ENCODE measurements at places on chromosomes 5 and 9. TPM values are rescaled to one million over a fixed set of nuclear protein-coding genes. Genes with fewer than 3 reads are reported as not detected.
A peak's percentile ranks its signal among the peaks of the same experiment; 100 is the strongest.

DNA sequence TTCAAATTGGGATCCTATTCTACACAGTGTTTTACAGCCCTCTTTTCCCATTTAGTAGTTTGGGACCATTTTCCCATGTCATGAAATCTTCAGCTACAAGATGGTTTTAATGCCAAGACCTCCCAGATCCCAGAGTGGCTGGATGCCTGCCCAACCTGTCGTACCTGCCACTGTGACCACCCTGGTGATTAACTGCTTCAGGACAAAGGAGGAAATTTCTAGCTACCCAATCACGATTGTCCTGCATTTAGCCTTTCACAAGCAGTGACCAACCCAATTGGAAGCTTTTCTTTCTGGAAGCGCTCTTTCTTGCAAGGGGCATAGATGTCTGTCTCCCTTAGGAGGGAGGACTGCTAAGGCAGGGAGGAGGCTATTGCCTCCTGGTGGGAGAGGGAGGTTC, 13.8 kb downstream of the IL9 start:
- no peak overlapping the region for H3K27ac ChIP-seq
- H3K4me1 ChIP-seq, result no peaks in the 10 kb centered on the region
- H3K27me3 ChIP-seq, result no peaks in the 10 kb centered on the region
- no peak overlapping the region for H3K4me3 ChIP-seq
- DNase-seq, result no peak

GRCh38 chr5:180799902-180800801, 2.5 kb downstream of the MGAT1 start:
- peaks cover 38% of the 10 kb centered on the region for H3K4me1 ChIP-seq
- H3K27ac ChIP-seq, result no peak overlapping the region
- no peak overlapping the region for H3K4me3 ChIP-seq

- no peak for DNase-seq
- H3K4me3 ChIP-seq, result no peak overlapping the region
- H3K27ac ChIP-seq, result no peak overlapping the region
Observed at GRCh38 chr5:124262991-124263571, 483.4 kb downstream of the ZNF608 start.

DNA sequence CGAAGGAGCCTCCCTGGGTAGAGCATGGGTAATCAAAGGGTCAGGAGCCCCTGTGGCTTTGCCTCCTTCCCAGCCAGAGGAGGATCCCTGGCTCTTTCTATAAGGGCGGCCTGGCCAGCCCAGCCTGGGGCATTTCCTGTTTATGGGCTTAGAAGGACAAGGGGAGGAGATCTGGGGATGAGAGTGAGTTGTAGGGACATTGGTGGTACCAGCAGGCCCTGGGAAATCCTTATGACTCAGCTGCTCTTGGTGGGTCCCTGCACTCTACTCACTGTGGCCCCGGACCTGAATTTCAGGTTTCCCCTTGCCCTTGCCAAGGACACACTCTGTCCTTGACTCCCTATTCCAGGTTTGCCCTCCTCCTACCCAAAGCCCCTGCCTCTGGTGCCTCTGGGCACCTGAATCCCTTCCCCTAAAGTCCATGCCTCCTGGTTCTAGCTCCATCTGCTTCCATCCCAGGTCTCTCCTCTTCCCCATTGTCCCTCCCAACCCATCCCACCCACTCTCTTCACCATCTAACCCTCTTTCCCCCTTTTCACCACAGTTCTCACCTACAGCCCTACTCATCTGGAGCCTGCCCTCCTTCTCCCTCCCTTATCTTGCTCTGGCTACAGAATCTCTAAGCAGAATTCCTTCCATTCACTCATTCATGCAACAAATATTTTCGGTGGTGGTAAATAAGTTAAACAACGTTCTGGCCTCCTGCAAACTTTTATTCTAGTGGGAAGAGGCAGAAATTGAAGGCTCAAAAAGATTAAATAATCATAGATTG, 34.9 kb downstream of the PCDH1 start:
- H3K4me1 ChIP-seq, result peaks cover under 1% of the 10 kb centered on the region
- H3K27me3 ChIP-seq, result no peaks in the 10 kb centered on the region
- no peak overlapping the region for H3K27ac ChIP-seq
- H3K4me3 ChIP-seq, result no peak overlapping the region

CATSPER3 gene
- total RNA-seq, result 0.69 TPM

DNA sequence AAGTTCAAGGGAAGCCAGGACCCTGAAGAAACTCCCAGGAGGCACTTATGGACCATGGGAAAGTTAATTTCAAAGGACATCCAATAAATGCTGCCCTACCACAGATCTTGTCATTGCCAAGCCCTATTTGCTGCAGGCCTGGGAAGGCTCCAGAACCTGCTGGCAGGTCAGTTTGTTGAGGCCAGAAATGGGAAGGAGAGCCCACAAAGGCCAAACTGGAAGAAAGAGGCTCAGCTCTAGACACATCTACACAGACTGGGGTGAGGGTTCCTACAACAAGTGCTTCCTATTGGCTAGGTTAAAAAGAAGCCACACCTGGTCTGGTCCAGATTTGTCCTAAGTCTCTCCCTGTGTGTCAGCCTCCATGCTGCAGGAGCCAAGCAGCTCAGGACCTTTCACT, 94.4 kb downstream of the SIL1 start:
- no peaks in the 10 kb centered on the region for H3K4me1 ChIP-seq
- no peak for DNase-seq
- H3K27me3 ChIP-seq, result no peaks in the 10 kb centered on the region
- H3K4me3 ChIP-seq, result no peak overlapping the region
- H3K36me3 ChIP-seq, result no peaks in the 10 kb centered on the region

PCDHGC4 gene
- total RNA-seq, result 0.57 TPM

DNA sequence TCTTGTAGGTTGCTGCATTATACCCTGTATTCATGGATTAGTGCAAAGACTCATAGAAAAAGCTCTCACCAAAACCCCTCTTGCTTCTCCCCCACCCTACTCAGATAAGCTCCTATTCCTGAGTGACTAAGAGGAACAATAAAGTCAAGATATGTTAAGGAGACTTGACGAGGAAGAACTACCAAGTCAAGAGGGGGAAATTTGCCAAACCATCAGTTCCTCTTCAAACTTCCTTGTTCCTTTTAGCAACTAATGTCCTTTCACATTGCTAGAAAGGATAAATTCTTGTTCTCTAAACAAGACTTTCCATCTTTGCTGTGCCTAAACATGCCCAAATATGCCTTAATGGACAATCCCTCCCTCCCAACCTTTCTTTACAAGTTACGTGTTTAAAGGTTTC, 27.0 kb downstream of the CNOT8 start:
- no peak overlapping the region for H3K27ac ChIP-seq
- no peak for DNase-seq
- no peaks in the 10 kb centered on the region for H3K4me1 ChIP-seq
- peaks cover 25% of the 10 kb centered on the region for H3K36me3 ChIP-seq
- no peak overlapping the region for H3K4me3 ChIP-seq

GRCh38 chr5:98433673-98434072, 339.8 kb upstream of the RGMB start:
- no peaks in the 10 kb centered on the region for H3K36me3 ChIP-seq
- DNase-seq, result no peak
- no peak overlapping the region for H3K27ac ChIP-seq
- H3K27me3 ChIP-seq, result no peaks in the 10 kb centered on the region

PTTG1 gene
- total RNA-seq, result 171 TPM

IL13 gene
- not detected for total RNA-seq

GRCh38 chr9:129685933-129686259, 20.4 kb downstream of the PRRX2 start:
- no peak for DNase-seq
- no peaks in the 10 kb centered on the region for H3K36me3 ChIP-seq
- H3K27ac ChIP-seq, result no peak overlapping the region
- no peaks in the 10 kb centered on the region for H3K4me1 ChIP-seq

GRCh38 chr9:15438891-15439290, 16.2 kb downstream of the SNAPC3 start:
- no peaks in the 10 kb centered on the region for H3K27me3 ChIP-seq
- H3K27ac ChIP-seq, result no peak overlapping the region
- no peak overlapping the region for H3K4me3 ChIP-seq
- DNase-seq, result no peak
- H3K4me1 ChIP-seq, result no peaks in the 10 kb centered on the region

IRGM gene
- 0.18 TPM for total RNA-seq

SLCO6A1 gene
- not detected for total RNA-seq

- H3K27ac ChIP-seq, result no peak overlapping the region
- H3K4me1 ChIP-seq, result no peaks in the 10 kb centered on the region
- no peaks in the 10 kb centered on the region for H3K36me3 ChIP-seq
- H3K27me3 ChIP-seq, result peaks cover 6% of the 10 kb centered on the region
- DNase-seq, result no peak
- H3K4me3 ChIP-seq, result no peak overlapping the region
Observed at GRCh38 chr5:158701007-158701391, 398.7 kb downstream of the EBF1 start.

DNA sequence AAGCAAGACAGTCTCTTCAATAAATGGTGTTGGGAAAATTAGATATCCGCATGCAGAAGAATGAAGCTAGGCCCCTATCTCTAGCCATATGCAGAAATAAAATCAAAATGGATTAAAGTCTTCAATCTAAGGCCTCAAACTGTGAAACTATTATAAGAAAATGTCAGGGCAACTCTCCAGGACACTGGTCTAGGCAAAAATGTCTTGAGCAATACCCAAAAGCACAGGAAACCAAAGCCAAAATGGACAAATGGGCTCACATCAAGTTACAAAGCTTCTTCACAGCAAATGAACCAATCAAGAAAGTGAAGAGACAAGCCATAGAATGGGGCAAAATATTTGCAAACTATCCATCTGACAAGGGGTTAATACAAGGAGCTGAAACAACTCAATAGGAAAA, 338.8 kb downstream of the NNT start:
- H3K27ac ChIP-seq, result no peak overlapping the region
- H3K4me1 ChIP-seq, result no peaks in the 10 kb centered on the region
- DNase-seq, result no peak
- no peaks in the 10 kb centered on the region for H3K27me3 ChIP-seq
- H3K4me3 ChIP-seq, result no peak overlapping the region
- H3K36me3 ChIP-seq, result no peaks in the 10 kb centered on the region

GRCh38 chr9:130642926-130643325, 21.5 kb upstream of the PRDM12 start:
- DNase-seq, result no peak
- no peaks in the 10 kb centered on the region for H3K4me1 ChIP-seq
- H3K4me3 ChIP-seq, result no peak overlapping the region
- H3K36me3 ChIP-seq, result peaks cover under 1% of the 10 kb centered on the region
- H3K27me3 ChIP-seq, result no peaks in the 10 kb centered on the region

- no peaks in the 10 kb centered on the region for H3K36me3 ChIP-seq
- no peak overlapping the region for H3K27ac ChIP-seq
- H3K4me1 ChIP-seq, result no peaks in the 10 kb centered on the region
- no peak for DNase-seq
Observed at GRCh38 chr9:138024831-138025291, 147.3 kb downstream of the CACNA1B start.

DNA sequence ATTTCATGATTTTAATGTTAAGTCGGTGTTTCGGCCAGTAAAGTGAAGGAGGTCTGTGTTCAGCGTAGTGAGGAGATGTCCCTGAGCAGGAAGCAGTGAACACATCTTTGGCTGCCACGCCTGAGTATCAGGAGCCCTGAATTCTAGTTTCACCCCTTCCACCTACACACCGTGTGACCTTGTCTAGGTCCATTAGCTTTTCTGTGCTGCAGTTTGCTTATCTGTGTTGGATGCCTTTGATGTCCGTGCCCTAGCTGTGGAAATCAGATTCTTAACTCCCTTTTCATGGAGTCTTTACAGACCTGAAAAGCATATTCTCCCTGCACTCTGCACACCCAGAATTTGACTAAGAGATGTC, 601 bp downstream of the FBXO38 start:
- peak overlapping the region; percentile 93 for H3K27ac ChIP-seq
- H3K4me3 ChIP-seq, result peak overlapping the region; percentile 87
- peaks cover 10% of the 10 kb centered on the region for H3K4me1 ChIP-seq
- H3K36me3 ChIP-seq, result no peaks in the 10 kb centered on the region
- H3K27me3 ChIP-seq, result no peaks in the 10 kb centered on the region
- DNase-seq, result no peak

DNA sequence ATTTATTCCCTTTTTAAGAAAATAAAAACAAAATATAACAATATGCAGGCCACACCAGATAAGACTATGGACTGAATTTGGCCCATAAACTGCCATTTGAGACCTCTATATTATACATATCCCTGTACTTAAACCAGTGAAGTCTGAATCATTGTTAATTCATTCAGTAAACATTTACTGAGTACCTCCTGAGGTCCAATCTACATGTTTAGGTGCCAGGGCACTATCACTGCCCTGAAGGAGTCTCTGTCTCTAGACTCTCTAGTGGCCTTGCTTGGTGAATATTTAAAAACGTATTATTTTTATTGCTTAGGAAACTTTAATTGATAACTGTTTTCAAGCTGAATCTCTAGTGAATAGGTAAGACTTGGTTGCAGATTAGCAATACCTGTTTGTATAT, 74.7 kb upstream of the ELL2 start:
- DNase-seq, result no peak
- no peaks in the 10 kb centered on the region for H3K27me3 ChIP-seq
- H3K27ac ChIP-seq, result peak overlapping the region; percentile 13
- H3K4me3 ChIP-seq, result no peak overlapping the region
- no peaks in the 10 kb centered on the region for H3K4me1 ChIP-seq
- no peaks in the 10 kb centered on the region for H3K36me3 ChIP-seq

IFNA21 gene
- total RNA-seq, result not detected

TICAM2 gene
- 1.6 TPM for total RNA-seq

DNA sequence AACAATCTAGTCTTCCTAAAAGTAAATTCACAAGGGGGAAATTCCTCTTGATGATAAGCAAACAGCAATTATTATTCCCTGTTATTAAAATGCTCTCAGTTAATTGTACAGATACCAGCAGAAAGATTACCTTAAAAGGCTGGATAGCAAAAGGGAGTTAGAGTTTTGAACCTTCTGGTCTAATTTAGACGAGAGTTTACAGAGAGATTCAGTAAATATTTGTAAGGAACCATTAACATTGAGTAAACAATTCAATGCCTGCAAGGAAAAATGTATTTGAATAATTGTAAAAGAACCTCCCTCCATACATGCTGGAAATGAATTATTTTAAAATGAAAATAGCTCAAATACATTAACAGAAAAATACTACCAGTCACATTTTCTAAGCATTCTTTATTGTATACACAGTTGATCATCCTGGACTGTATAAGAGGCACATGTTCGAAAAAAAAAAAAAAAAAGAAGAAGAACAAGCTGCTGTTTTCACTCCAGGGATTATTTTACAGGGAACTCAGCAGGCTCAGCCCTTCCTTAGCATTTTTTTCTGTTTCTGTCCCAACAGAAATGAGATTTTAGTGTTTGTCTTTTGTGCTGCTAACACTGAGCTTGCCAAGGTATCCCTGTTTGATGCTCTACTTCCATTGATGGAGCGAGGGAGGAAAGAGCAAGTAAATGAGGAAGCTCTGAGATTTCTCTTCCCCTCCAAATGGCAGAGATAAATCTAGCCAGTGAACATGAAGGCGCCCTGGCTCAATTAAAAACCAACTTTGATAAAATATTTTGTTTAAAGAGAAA, 141.1 kb downstream of the ENC1 start:
- no peaks in the 10 kb centered on the region for H3K27me3 ChIP-seq
- H3K27ac ChIP-seq, result no peak overlapping the region
- H3K36me3 ChIP-seq, result no peaks in the 10 kb centered on the region
- H3K4me3 ChIP-seq, result no peak overlapping the region
- peaks cover 20% of the 10 kb centered on the region for H3K4me1 ChIP-seq
- no peak for DNase-seq

Data from Panc1 (cell line).